ENCODE measurements at places on chromosomes 5 and 9.

GRCh38 chr9:36151316-36152210 is 15.0 kb downstream of the GLIPR2 start:
- peak; percentile 58 for DNase-seq

DNA sequence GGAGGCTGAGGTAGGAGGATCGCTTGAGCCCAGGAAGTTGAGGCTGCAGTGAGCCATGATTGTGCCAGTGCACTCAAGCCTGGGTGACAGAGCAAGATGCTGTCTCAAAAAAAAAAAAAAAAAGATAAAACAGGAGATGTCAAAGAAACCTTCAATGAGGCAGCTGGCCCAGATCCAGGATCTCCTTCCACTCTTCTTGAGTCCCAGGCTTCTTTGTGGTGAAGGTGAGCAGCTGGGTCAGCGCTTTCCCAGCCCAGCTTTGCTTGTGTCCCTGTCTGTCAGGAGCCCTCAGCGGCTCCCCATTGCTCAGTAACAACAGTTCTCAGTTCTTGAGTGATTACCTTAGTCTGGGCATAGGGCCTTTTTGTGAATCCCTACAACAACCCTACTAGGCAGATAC is 69.4 kb upstream of the PSD2 start:
- no peak for DNase-seq

- no peak for DNase-seq
These were observed 487.4 kb downstream of the PRDM9 start for GRCh38 chr5:23994581-23995370.

DNA sequence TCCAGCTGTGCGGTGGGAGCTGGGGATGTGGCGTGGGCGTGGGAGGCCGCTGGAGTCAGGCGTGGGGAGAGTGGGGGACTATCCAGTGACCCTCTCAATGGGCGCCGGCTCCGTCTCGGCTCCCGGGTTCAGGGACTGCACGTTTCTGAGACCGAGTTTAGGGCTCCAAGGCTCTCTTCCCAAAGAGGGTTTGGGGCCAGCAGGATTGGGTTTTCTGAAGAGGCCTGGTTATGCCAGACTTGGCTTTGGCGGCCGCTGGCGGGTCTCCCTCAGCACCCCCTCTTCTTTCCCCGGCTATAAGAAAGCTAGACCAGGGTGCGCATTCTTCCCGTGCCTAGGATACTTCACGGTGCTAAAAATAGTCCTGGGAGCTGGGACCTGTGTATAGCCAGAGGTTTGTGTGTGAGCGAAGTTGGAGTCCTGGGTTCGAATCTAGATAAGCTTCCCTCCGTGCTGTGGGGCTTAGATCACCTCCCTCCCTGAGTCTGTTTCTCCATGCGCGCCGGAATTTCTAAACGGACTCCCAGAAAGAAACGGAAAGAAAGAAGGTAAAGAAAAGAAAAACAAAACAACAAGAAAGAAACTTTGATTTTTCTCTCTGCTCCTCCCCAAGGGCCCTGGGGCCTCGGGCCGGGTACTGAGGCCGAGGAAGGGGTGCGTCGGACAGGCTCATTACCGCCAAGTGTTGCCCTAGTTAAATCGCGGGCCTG is 5.0 kb downstream of the HAND1 start:
- DNase-seq: no peak

GRCh38 chr5:17831279-17831678 is 197.0 kb downstream of the TAF11L14 start:
- no peak for DNase-seq

- DNase-seq: no peak
These were observed 128.3 kb downstream of the GPBP1 start for GRCh38 chr5:57302164-57302563.

GRCh38 chr5:88203981-88204750 is 64.5 kb downstream of the TMEM161B start:
- no peak for DNase-seq

- DNase-seq: no peak
These were observed 55.8 kb upstream of the TMC1 start for GRCh38 chr9:72465593-72465984.

DNA sequence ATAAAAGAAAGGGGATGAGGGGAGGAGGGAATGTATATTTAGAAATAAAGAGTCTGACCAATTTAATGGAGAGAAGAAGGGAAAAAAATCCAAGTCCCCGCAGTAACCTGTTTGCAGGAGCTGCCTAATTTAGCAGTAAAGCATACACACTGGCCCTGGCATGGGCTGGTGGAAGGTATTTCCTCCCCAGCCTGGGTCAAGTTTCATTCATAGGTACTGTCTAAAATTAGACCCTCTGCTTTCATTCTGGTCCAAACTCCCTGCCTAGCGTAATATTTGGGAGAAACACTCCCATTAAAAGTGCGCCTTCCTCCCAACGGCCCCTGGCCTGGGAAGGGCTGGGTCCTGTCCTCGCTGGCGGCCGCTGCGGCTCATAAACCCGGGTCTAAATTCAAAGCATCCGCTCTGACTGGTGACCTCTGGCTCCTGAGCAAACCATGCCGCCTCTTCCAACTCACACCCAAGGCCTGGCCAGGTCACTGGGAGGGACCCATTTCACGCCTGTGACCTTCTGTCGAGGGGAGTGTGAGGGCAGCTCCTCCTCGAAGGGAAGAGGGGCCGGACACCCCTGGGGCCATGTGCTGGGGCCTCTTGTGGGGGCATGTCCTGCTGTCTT is 123.2 kb downstream of the FGF18 start:
- no peak for DNase-seq

DNA sequence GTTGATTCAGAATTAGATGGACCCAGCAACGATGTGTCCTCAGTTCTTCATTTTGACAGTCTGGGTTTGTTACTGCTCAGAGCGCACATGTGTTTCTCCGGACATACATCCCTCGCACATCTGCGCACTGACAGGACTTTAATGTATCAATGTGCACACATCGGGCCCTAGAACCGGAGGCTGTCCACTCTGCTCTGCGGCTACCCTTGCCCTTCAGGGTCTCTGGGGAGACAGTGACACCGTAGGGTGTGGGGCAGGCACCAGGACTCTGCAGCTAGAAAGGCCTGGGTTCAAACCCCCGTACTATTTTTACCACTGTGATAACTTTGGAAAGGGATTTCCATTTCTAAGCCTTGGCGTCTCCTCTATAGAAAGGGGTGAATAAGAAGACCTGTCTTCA is 23.5 kb upstream of the LPCAT1 start:
- DNase-seq: no peak

- DNase-seq: no peak
These were observed 25.3 kb downstream of the IRX2 start for GRCh38 chr5:2725980-2726765.

DNA sequence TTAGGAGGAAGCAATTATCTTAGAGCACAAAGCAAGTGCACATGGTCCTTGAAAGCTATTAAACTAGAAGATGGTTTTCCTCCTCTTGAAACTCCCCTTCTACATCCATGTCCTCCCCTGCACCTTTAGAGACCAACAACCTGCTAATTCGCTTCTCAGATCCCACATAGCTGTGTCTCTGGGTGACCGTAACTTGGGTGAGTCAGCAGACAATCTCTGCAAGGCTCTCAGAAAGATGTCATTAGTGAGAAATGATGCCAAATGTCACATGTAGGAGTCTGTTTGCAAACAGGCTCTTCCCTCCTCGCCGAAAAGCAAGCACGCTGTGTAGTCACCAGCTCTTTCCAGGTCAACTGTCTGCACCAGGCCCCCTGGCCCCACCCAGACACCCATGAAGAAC is 291.8 kb downstream of the SLIT3 start:
- DNase-seq: no peak

DNA sequence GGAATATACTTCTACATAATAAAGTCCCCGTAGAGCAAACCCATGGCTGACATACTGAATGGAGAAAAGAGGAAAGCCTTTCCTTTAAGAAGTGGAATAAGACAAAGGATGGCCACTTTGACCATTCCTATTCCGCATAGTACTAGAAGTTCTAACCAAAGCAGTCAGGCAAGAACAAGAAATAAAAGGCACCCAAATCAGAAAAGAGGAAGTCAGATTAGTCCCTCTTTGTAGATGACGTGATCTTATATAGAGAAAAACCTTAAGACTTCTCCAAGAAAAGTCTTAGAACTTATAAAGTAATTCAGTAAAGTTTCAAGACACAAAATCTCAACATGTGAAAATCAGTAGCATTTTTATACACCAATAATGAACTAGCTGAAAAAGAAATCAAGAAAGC is 133.9 kb downstream of the GIN1 start:
- DNase-seq: no peak

DNA sequence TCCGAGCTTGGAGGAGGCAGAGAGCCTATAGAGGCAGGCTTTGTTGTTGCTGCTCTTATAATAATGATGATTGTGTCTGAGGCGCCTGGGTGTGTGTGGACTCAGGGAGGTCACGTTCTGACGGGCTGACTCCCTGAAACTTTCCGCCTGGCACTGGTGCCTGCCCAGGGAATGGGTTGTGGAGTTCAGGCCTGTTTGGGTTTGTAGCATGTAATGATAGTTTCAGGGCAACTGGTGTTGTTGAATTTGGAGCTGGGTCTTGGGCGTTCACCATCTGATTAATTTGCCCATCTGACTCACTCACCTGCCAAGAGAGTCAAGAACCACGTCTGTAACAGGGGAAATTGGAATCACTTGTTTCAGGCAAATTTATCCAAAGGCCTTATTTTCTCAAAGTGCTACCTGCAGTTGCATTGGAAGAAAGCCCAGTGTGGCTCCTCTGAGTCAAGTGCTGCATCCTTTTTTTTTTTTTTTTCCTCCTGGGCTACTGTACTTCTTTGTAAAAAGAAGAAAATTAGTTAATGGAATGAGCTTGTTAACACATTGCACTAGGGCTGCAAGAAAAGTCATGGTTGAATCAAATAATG is 386.5 kb downstream of the GADD45G start:
- no peak for DNase-seq

- DNase-seq: no peak
These were observed 46.8 kb upstream of the RNF20 start for GRCh38 chr9:101486693-101487442.

DNA sequence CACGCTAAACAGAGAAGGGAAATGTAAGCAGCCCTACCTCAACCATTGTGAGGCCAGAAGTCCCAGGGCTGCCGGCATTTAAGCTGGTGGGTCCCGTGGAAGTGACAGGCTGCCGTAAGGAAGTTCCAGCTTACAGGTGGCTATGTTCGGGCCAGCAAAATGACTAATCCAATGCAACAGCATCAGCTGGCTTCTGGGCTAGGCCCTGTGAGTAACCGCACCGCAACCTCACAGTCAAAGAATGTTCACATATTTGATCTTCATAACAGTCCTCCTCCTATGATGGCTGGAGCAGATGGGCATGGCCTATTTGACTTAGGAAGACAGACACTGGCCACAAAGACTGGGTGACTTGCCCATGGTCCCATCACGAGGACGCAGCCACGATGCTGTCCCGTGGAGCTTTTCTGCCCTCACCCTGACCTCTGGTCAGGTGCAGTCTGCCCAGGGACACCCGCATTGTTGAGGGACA is 88.2 kb downstream of the LIFR start:
- no peak for DNase-seq

DNA sequence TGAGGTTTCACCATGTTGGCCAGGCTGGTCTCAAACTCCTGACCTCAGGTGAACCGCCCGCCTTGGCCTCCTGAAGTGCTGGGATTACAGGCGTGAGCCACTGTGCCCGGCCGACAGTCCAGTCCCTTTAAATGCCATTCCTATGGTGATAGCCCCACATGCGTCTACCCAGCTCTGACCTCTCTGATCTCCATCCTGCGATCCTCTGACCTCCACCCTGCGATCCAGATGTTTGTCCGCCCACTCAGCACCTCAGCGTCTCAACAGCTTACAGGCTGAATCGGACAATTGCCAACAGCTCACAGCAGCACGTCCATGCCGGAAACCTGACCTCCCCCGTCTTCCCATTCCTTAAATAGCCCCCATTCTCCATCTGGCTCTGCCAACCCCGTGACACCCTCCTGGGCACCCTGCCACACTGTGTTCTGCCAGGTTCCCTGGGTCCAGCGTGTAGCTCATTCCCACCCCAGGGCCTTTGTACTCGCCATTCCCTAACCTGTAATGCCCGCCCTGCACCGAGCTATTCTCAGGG is 44.0 kb upstream of the RNU6ATAC start:
- DNase-seq: no peak

- DNase-seq: no peak
These were observed 3.2 kb downstream of the ADAMTSL1 start for GRCh38 chr9:18477121-18477660.

DNA sequence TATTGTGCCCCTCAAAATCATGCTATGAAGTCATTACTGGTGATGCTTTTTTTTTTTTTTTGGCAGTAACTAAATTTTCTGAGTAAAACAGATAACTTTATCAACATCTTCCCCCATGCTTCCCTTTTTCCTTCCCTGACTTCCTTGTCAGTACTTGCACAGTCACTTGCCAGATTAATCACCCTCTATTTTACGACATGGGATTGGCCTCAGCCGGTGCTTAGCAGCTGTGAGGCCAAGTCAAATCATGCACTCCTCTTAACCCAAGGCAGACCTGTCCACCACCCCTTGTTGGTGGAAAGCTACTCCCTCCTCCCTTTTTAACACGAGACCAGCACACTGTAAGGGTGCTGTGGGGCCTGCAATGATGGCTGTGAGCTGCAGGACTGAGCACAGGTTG is 118.0 kb upstream of the OTULINL start:
- peak; percentile 96 for DNase-seq

GRCh38 chr9:37157726-37158377 is 37.5 kb downstream of the ZCCHC7 start:
- DNase-seq: no peak

DNA sequence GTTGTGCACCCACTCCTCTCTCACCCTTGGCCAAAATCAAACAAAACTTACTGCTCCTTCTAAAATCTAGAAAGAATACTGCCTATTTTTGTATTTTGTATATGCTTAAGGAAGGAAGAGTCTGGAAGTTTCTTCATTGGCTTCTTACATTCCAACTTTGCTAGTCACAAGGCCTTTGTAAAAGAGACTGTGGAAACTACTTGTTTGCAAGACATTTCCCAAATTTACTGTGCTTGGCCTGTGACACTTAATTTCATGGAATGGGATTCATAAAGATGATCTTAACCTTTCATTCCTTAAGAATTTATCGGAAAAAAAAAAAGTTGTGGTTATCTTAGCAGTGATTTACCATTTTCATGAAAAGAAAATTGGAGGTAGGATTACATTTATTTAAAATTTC is 208.9 kb downstream of the VPS13A start:
- no peak for DNase-seq

DNA sequence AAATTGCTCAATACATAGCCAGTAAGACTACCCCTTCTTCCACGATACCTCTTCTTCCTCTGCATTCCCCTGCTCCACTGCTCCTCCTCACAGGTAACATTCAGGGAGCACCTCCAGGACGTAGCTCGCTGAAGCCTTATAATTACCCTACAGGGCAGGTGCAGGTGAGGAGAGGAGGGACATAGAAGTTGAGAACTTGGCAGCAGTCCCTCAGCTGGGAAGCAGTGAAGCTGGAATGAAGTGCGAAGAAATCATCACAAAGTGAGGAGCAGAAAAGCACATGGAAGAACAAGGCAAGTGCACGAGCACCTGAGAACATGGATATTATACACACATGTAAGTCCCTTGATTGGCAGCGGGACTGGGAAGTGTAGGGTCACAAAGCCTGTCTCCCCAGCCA is 118.2 kb downstream of the HSD17B3 start:
- no peak for DNase-seq
